ENCODE measurements at places on chromosomes 12 and 14.
A peak's percentile ranks its signal among the peaks of the same experiment; 100 is the strongest.

GRCh38 chr14:75492832-75493591 is 29.3 kb upstream of the BATF start:
- DNase-seq = no peak

DNA sequence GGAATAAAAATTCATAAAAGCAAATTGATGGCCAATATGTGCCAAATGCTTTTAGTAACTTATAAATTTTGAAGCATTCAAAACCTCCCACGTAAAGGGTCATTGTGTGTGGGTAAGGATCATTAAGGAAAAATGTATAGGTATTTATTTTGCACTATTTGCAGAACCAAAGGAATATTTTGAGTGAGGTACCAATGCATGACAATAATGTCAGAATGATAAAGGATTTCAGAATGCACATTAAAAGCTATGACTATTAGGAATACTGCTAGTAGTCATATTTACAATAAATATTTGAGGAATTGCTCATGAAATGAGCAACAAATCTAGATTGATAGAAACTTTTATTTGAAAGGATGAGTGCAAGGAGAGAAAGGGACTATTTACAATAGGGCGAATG is 932.8 kb downstream of the SLC6A15 start:
- no peak for DNase-seq

DNA sequence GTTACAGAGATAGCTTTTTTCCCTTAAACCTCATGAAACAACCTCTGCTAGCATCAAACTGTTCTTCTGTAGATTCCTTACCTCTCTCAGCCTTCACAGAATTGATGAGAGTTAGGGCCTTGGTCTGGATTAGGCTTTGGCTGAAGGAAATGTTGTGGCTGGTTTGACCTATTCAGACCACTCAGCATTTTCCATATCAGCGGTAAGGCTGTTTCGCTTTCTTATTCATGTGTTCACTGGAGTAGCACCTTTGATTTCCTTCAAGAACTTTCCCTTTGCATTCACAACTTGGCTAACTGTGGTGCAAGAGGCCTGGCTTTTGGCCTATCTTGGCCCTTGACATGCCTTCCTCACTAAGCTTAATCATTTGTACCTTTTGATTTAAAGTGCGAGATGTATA is 50.7 kb upstream of the NRXN3 start:
- DNase-seq = no peak

GRCh38 chr14:41146391-41146790 is 460.3 kb upstream of the LRFN5 start:
- DNase-seq = no peak

- no peak for DNase-seq
Observed at GRCh38 chr12:112782943-112783342, 8.6 kb upstream of the RPH3A start.

GRCh38 chr14:104422837-104423681 is 156.5 kb upstream of the C14orf180 start:
- peak; percentile 70 for DNase-seq

DNA sequence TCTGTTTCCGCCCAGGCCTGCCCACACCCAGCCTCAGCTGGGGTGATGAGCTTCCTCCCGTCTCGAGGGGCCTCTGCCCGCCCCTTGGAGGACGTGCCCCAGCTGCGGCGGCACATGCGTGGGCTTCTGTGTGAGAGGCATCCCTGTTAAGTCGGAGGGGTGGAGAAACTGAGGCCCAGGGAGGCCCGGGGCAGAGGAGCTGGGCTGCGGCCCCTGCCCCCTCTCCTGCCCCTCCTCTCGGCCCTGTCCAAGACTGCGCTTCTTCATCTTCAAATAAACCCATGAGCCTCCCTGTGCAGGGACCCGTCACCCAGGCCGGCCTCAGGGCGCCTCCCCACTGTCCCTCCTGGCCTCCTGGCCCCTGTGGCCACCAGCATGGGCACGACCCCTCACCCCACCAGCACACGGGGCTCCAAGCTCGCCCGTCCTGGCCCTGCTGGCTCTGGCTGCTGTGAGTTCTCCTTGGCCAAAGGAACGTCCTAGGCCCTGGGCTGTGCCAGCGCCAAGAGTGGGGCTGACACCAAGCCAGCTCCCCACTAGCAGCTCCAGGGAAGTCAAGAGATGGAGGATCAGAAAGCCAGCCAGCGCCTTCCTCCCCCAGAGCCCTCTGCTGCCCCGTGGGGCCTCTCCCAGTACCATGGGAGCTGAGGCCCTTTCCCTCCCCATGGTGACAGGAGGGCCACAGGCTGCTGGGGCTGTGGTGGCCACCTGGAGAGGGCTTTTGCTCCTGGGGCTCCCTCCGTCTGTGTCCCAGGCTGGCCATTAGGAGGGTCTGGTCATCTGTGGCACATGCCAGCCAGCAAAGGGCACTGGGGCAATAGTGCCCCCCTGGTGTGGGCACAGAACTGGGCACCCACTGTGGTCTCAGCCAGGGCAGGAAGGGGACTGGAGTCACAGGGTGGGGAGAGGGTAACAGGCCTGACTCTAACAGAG is 180.4 kb downstream of the KIF26A start:
- DNase-seq = no peak

DNA sequence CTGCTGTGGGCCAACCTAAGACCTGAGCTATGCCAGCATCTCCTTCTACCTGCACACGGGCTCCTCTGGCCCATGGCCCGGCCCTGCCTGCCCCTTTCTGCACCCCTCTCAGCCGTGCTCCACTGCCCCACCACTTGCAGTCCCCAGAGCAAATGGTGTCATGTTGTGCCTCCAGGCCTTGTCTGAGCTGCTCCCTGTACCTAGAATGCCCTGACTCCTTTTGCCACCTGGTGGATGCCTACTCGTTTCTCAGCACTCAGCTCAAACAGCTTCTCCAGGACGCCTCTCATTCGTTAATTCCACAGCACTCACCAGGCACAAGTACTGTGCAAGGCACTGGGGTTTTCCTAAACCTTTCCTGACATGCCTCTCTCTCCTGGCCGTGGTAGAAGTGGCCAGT is 63.2 kb upstream of the PNMA1 start:
- no peak for DNase-seq

GRCh38 chr12:32834122-32834521 is 62.5 kb downstream of the PKP2 start:
- DNase-seq = no peak

DNA sequence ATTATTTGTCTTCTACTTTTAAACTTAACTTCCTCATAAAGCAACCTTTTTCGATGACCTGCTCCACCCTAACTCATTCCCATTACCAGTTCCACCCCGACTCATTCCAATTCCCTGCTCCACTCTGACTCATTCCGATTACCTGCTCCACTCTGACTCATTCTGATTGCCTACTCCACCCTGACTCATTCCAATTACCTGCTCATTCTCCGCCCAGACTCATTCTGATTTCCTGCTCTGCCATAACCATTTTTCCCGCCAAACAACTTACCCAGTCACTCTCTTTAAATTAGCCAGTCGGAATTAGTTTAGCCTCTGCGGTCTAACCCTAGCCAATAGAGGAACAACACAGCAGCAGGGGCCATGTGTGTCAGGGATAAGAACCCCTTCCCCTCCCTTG is 249.1 kb downstream of the DPY19L2 start:
- no peak for DNase-seq

DNA sequence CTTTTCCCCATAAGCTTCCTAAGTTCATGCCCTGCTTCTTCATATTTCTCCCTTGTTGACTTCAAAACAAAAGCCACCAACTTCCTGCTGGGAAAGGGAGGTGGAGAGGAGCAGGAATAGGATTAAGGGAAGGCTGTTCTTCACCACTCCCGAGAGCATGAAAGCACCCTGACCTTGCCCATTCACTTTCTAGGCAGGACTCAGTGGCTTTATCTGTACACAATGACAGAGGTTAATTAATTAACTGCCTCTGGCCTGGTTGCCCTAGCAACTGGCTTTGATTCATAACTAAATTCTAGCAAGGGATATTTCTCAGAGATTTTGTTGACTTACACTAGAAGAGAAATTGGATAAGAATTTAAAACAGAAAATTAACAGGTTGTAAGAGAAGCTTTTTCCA is 396.8 kb downstream of the RPS29 start:
- no peak for DNase-seq

- DNase-seq = no peak
Observed at GRCh38 chr12:52383331-52383730, 2.1 kb downstream of the KRT84 start.

DNA sequence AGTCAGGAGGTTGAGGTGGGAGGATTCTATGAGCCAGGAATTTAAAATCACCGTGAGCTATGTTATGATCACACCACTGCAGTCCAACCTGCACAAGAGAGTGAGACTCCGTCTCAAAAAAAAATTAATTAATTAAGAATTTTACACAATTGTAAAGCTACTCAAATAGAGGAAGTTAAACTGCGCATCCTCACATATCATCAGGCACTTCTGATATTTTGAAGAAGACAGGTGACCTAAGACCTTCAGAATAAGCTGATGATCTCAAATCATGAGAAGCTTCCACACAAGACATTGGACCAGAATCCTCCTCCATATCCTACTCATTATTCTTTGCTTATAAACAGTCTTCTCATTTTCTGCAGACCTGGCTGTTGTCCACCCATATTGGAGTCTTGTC is 800.9 kb downstream of the TMEM121 start:
- DNase-seq = no peak

GRCh38 chr14:72023128-72024042 is 91.2 kb downstream of the RGS6 start:
- DNase-seq = no peak

DNA sequence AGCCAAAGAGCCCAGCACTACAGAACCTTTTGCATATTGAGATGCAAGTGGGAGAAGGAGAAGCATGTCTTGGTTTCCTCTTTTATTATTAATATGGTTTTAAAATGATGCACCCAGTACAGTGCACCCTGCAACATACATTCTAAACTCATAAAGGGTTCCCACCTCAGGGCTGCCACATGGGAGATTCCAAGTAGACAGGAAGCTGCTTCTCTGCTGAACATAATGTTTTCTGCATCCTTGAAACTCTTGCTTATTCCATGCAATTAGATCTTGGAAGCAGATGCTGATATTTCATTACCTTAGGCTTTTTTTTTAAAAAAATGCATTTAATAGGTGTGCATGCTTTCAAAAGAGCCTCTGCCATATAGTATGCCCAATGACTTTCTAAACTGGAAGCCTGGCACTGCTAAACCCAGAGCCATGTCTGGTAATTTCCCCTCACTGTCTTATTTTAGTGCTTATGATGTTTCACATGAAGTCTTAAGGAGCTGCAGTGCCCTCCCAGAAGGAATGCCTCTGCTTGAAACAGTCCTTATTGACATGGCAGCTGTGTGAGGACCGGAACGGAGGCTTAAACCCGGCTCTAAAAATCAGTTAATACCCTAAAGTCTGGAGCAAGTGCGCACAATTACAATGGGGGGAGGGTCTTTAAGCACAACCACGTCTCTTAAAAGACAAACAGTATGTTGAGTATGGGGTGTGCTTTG is 2.0 kb upstream of the SIX1 start:
- no peak for DNase-seq
